CD4-positive, alpha-beta T cell treated with Interleukin-6 at 100 ng/mL for 8 hours (primary cell): ENCODE measurements at places on chromosomes 12 and 14.

GRCh38 chr14:76717508-76718290 lies 43.6 kb upstream of the VASH1 start:
- DNase-seq, result no peak

DNA sequence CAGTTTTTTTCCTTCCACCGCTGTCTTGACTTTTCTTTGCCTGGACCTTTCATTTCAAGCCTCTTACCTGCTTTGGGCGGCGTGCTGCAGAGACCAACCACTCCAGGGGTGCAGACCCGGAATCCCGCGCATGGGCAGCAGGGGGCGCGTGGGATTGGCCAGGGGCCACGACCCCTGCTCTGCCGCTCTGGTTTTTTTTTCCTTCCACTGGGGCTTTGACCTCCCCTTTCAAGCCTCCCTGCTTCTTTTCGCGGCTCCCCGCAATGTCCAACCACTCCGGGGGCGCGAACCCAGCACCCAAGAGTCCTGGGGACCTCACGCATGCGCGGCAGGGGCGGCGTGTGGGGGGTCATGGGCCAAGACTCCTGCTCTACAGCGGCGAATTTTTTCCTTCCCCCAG lies 325.1 kb downstream of the ALG10 start:
- DNase-seq, result no peak

DNA sequence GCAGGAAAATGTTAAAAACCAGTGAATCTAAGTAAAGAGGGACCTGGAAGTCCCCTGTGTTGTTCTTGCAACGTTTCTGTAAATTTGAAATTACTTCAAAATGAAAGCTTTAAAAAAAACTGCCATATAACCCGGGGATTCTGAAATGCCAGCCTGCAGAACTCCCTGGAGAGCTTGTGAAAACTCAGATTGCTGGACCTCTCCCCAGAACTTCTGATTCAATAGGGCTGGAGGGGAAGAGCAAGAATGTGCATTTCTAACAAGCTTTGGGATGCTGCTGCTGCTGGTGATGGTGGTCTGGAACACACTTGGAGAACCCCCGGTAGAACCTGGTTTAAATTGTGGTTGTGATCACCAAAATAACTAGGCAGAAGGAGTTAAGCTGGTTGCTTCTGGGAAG lies 300.0 kb upstream of the NOS1 start:
- no peak for DNase-seq

DNA sequence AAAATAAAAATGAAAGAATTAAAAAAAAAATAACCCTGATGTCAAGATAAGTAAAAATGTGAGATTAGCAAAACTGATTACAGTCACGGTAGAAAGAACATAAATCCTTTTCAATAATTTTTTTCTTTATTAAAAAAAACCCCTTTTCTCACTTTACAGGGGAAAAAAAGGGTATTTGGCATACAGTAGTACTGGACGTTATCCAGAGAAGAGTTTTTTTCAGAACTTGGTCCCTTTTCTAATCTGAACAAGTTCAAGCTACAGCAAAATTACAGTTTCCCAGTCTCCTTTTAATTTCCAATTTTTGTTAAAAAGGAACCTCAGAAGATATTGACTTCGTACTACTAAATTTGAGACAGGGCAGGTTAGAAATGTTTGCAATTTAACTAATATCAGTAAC lies 134.7 kb upstream of the DCN start:
- DNase-seq, result no peak

GRCh38 chr12:107581619-107582015 lies 104.0 kb upstream of the PWP1 start:
- no peak for DNase-seq

- DNase-seq, result no peak
Observed at GRCh38 chr12:110742096-110742717, 484 bp downstream of the PPP1CC start.

DNA sequence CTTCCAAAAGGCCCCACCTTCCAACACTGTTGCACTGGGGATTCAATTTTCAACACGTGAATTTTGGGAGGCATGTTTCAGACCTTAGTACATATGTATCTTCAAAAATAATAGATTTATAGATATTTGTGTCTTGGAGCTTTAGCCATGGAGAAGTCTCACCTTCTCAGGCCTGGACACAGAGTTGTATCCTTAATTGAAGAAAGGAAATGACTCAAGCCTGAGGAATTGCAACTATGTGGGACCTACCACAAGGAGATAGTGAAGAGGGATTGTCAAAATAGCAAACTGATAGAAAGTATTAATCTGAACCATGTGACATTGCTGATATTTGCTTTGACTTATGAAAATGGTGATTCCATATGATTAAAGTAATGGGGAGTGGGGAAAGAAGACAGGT lies 89.8 kb downstream of the ACSS3 start:
- DNase-seq, result no peak

- no peak for DNase-seq
Observed at GRCh38 chr12:42641221-42641885, 51.8 kb upstream of the PRICKLE1 start.

- DNase-seq, result no peak
Observed at GRCh38 chr12:114668151-114668885, 15.7 kb downstream of the TBX3 start.

DNA sequence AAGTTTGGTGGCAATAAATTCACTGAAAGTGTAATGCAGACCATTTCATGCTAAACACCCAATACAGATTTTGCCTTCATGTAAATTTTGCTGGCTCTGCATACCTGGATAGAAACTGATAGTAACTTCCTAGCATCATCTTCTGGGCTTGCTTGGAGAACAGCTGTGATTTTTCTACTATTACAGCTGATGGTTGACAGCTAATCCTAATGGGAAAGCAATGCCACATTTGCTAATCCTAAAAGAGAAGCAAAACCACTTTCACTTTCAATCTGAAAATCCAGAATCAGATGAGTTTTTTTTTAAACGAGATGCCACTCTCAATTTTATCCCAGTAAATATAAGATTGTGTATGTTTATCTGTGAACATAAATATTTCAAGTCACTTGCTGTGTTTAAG lies 1035.9 kb downstream of the TRHDE start:
- no peak for DNase-seq

DNA sequence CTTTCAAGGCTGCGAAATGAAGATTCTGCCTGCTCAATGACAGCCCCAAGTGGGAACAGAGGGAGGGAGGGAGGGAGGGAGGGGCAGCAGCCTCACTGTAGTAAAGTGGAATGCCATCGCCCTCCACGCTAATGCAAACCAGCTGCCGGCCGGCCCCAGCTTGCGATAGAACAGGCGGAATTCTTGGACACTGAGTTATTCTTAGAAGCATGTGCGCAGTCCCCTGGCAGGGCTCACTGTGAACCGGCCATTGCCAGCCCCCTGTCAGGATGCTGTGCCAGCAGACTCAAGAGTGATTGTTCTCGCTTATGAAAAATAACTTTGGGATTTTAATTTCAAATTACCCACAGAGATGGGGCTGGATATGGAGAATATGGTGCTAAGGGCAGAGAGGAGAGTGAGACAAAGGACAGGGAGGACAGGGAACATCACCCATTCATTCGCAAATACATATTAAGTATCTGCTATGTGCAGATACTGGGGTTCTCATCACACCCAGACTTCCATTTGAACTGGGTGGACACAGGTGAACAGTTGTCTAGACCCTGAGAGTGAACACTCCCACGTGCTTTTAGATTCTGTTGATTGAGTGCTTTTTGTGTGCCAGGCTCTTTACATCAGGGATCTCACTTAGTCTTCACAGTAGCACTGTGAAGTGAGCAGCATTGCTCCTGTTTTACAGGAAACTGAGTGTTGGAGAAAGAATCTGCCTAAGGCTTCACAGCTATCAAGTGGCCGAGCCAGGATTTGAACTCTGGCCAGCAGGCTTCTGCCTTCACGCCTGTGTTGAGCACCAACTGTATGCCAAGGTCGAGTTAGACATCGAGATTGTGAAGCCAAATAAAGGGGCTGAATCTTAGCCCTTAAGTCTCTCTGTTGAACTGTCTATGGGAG lies 192.9 kb downstream of the C12orf75 start:
- no peak for DNase-seq

DNA sequence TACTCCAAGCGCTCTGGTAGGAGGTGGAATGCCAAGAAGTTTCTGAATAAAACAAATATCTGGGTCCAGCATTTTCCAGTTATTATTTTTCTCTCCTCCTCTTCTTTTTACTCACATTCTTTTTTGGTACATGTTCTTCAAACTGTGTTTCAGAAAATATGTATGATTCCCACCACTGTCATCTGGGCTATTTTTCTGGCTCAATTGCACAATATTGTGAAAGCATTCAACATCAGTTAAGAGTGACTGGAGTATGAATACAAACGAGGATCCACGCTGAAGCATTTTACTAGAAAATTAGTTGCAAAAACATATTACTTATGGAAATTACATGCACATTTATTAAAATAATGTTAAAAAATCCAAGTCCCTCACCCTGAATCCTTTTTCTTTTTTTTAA lies 61.5 kb downstream of the KCNMB4 start:
- DNase-seq, result no peak

GRCh38 chr12:62732861-62733427 lies 202.0 kb downstream of the PPM1H start:
- no peak for DNase-seq

DNA sequence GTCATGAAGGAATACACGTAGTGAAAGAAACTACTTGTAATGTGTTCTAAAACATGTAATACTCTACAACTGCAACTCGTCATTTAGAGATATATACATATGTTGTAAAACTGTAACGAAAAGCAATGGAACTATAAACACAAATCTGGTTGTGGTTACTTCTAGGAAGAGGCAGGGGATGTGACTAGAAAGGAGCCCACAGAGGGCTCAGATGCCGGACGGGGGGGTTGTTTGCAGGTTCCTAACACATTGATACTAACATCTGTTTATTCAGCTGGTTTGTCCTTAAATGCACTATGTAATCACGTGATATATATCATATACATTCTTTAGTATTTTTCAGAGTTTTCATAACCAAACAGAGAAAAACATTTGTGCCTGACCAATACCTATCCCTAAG lies 16.1 kb upstream of the ANHX start:
- DNase-seq, result no peak

- DNase-seq, result no peak
Observed at GRCh38 chr12:105882404-105882803, 256.4 kb downstream of the NUAK1 start.

- DNase-seq, result no peak
Observed at GRCh38 chr12:113387631-113388030, 16.1 kb downstream of the SDS start.

DNA sequence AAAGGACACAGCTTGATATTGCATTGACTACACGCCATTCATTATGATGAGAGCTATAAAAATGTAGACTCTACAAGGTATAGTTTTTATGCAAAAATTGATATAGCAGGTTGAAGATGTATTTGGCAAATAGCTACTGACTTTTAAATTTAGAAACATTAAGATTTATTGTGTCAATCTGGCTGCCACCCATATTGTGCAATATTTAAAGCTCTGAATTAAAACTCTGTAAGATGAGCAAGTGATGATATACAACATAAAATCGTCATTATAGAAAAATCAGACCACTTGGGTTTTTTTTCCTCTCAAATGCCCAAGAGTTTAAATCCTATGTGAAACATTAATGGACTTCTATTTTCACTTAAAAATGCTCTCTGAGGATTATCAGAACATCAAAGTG lies 36.8 kb upstream of the E2F7 start:
- no peak for DNase-seq

- DNase-seq, result no peak
Observed at GRCh38 chr12:63894132-63894531, 49.6 kb downstream of the SRGAP1 start.

DNA sequence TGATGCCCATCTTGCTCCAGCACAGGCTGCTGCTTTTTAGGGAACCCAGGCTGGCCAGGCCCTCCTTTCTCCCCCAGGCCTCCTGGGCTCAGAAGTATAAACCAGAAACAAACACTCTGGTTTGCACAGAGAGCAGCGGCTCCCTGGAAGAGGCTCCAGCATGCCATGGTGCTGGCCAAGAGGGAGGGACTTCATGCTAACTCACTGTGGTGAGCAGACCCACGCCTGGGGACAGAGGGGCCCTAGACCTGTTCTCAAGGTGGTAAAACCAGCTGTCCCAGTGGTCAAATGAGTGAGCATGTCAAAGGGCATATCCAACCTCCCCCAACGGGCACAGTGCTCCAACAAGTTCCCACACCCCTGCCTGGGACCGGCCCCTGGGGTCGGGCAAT lies 15.5 kb downstream of the BCL11B start:
- DNase-seq, result no peak

GRCh38 chr12:22121224-22121623 lies 75.2 kb downstream of the CMAS start:
- peak; percentile 41 for DNase-seq

- DNase-seq, result no peak
Observed at GRCh38 chr12:124769163-124769530, 94.5 kb downstream of the SCARB1 start.

DNA sequence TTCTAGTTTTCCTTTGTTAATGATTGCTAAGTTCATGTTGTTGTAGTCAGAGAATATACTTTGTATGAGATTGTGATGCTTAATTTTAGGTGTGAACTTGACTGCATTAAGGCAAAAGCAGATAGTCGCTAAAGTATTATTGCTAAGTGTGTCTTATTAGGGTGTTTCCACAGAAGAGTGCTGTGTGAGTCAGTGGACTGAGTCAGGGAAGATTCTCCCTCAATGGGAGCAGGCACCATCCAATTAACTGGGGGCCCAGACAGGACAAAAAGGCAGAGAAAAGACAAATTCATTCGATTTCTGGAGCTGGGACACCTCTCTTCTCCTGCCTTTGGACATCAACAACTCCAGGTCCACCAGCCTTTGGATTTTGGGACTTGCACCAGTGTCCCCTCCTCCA lies 48.5 kb downstream of the BAZ1A start:
- DNase-seq, result no peak

DNA sequence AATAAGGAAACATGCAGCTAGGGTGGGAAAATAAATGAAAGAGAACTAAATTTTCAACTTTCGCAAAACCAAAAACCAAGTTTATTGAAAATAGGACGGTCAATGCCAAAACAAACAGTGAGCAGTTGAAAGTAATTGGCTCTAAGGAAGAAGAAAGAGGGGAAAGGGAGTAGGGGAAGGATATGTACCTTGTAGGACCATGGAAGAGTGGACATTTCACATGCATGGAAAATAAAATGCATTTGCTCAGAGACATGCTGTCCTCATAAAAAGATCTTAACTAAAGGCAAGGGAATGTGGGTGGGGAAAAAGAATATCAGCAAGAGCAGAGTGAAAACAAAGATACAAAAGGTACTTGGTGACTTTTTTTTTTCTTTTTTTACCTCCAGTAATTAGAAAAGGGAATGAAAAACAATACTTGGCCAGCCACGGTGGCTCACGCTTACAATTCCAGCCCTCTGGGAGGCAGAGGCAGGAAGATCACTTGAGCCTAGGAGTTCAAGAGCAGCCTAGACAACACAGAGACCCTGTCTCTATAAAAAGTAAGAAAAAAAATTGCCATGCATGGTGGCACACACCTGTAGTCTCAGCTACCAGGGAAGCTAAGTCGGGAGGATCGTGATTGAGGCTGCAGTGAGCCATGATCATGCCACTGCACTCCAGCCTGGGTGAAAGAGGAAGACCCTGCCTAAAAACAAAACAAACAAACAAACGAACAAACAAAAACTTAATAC lies 6.6 kb downstream of the TXNDC16 start:
- DNase-seq, result no peak

DNA sequence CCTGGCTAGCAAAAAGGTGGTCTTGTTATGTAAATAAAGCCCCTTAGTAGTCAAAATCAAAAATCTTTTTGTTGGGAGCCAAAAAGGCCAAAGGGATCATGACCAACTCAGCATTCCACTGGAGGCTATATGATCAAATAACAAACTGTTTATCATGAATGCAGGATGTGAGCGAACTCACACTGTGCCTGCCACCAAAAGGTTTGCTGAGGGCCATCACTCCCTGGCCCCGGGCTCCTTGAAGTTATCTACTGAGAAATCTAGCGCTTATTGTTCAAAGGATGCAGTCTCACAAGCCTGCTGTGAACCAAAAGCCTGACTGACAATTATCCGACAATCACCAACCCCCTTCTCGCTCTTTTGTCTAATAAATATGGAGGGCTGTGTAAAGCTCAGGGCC lies 107.2 kb upstream of the DDHD1 start:
- DNase-seq, result no peak
